Activated naive CD4-positive, alpha-beta T cell treated with anti-CD3 and anti-CD28 coated beads, Interleukin-2, amount 50 U/mL, for 72 hours (primary cell): ENCODE measurements at places on chromosomes 12 and 14. TPM values are rescaled to one million over a fixed set of nuclear protein-coding genes. Genes with fewer than 3 reads are reported as not detected.

DNA sequence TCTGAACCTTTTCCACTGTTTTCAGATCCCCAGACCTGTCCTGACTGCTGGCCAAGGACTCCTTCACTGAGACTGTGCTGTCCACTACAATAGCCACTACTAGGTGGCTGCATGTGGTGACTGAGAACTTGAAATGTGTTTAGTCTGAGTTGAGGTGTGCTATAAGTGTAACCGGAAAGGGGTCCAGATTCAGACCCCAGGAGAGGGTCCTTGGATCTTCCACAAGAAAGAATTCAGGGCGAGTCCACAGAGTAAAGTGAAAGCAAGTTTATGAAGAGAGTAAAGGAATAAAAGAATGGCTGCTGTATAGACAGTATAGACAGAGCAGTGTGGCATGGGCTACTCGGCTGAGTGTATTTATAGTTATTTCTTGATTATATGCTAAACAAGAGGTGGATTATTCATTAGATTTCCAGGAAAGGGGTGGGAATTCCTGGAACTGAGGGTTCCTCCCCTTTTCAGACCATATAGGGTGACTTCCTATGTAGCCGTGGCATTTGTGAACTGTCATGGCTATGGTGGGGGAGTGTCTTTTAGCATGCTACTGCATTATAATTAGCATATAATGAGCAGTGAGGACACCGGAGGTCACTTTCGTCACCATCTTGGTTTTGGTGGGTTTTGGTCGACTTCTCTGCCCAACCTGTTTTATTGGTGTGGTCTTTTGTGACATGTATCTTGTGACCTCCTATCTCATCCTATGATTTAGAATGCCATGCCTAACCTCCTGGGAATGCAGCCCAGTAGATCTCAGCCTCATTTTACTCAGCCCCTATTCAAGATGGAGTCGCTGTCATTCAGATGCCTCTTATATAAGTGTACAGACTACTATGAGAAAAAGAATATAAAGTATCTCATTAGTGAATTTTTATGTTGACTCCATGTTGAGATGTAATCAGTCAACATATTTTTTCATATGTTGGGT, 70.0 kb upstream of the SRSF5 start:
- DNase-seq = no peak

- no peak for DNase-seq
Measured at GRCh38 chr12:123958876-123959275, 13.8 kb downstream of the CCDC92 start.

GRCh38 chr12:108712165-108712924, 19.0 kb downstream of the CORO1C start:
- no peak for DNase-seq

DNA sequence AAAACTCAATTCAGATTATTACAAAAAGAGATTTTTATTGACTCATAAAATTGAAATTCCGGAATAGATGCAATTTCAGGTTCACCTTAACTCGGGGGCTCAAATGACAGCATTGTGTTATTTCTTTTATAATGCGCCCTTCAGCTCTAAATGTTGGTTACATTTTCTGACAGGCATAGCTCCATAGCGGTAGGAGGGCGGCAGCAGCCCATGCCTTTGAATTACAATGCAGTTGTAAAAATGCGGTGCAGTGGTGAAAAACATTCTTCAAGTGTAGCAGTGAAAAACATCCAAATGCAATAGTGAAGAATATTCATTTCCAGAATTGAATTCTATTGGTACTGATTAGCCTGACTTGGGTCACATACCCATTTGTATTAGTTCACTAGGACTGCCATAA, 215.3 kb upstream of the PKP2 start:
- DNase-seq = no peak

DNA sequence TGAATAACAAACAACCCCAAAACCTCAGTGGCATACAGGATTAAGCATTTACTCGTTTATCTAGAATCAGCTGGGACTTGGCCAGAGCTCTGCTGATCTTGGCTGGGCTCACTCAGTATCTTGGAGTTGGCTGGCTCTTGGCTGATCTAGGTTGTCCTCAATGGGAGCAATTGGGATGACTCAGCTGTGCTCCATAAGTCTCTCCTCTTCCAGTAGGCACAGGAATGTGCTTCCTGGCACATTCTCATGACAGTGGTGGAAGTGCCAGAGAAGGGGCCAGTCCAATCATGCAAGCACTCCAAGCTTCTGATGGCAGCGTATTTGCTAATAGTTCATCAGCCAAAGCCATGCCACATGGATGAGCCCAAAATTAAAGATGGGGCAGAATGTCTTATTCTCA, 41.7 kb upstream of the ANO4 start:
- DNase-seq = no peak

SCNN1A gene
- 1.1 TPM for total RNA-seq
